GM23248 (cell line): ENCODE measurements at places on chromosomes 4 and X.

DNA sequence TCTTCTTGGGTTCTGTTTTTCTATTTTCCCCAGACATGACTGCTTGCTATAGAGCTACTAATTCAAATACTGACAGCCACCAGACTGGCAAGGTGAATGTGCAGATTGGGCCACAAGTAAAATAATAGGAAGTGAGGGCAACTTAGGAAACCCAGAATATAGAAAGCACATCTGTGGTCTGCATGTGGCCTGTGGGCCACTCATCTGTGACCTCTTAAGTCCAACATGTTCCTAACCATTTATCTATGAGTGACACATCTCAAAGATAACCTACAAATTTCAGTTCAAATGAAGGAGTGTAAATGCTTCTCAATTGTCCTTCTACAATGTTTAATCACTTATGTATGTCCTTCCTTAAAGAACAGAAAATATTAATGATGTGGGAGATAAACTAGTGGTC, 128.9 kb downstream of the REELD1 start:
- DNase-seq, result no peak

DNA sequence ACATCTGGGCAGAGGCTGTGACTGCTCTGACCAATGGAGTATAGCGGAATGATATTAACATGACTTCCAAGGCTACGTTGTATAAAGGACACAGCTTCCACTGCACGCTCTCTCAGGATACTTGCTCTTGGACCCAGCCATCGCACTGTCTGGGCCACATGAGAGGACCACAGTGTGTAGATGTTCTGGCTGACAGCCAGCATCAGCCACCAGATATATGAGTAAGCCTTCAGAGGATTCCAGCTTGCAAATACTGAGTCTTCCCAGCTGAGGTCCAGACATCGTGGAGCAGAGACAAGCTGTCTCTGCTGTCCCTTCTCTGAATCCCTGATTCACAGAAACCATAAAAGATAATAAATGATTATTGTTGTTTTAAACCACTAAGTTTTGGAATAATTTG, 146.8 kb upstream of the USP9X start:
- peak; percentile 66 for DNase-seq

DNA sequence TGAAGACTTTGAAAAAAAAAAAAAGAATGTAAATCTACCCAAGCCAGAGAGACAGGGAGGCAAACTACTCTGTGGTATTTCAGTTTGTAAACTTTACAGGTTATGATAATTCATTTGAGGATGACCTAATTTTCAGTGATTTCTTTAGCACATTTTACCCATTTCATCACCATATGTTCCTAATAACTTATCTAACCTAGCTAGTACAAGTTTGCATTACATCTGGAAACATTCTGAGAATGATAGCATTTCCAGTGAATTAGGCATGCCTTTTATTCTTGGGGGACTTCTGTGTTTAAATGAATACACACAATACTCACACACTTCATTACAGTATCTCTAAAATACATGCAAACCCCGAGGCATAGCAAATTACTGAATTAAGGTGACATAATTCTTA, 1055.5 kb downstream of the PCDH18 start:
- no peak for DNase-seq

DNA sequence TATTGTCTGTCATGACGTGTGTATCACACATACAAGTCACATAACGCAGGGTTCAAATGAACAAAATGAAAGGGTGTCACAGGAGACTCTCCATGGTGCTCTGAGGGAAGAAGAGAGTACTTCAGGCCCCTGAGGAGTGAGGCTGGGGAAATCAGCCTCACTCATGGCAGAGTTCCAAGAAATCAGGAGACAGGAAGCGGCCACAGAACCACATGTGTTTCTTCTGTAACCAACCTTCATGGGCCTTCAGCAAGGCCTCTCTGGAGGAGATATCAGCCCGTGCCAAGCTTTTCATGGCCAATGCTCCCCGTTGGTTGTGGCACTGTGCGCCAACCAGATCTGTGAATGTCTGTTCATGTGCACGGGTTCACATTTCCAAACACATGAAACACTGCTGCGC, 76.0 kb downstream of the NAT8L start:
- peak; percentile 12 for DNase-seq

- DNase-seq, result no peak
These were observed 101.9 kb upstream of the SLC7A11 start for GRCh38 chr4:138344054-138344453.

GRCh38 chr4:70425306-70425705, 27.6 kb downstream of the OPRPN start:
- DNase-seq, result no peak

GRCh38 chrX:23373129-23373804, 38.6 kb downstream of the PTCHD1 start:
- peak; percentile 81 for DNase-seq

DNA sequence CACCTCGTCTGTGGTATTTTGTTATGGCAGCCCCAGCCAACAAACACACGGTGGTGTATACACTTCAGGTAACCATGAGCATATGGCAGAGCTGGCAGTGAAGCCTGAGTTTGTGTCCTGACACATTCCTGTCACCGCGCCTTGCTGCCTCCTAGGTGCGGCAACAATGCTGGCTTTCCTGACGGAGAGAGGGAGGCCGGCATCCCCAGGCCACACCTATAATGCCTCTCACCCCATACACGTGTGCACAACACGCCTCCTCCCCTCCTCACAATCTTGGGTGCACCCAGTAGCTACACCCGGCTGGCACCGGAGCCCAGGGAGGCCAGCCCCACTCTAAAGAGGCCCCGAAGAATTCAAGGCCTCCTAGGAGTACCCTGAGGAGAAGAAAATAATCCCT, 158.5 kb downstream of the NSUN7 start:
- DNase-seq, result no peak

DNA sequence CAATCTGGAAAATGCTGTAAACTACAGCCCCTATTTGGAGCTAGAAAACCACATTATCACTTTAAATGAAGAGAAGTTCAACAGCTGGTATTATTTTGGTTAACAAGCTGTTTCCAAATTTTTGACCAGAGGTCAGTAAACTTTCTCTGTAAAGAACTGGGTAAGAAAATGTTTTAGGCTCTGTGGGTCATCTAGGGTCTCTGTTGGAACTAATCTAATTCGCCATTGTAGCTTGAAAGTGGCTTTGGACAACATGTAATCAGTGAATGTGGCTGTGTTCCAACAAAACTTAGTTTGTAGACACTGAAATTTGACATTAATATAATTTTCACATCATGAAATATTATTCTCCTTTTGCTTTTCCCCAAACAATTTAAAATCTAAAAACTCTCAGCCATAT, 25.8 kb upstream of the RNF150 start:
- no peak for DNase-seq

- no peak for DNase-seq
These were observed 37.0 kb downstream of the HAND2 start for GRCh38 chr4:173493041-173493440.

DNA sequence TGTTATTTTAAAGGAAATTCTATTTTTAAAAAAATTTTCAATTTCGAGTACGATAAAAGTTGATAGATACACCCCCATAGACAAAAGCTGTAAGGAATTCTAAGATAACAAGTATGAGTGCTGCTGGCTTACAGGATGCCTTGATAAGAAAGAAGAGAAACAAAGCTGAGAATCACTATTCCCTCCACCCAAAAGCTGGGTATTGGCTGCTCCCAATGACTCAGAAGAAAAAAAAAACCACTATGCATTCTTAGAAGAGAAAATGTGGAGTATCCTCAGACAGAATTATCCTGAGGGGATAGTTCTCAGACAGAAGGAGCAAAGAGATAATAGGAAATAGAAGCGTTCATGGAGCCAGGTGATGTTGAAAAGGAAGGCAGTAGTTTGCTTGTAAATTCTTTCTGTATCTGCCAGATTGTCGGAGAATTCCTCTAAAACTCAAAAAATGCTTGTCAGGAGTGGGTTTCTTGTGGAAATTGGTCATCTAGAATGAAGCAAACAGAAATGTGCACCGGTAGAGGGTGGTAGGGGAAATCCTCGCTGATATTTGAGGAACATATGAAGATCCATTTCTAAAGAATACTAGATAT, 217.5 kb upstream of the ADAMTS3 start:
- no peak for DNase-seq

DNA sequence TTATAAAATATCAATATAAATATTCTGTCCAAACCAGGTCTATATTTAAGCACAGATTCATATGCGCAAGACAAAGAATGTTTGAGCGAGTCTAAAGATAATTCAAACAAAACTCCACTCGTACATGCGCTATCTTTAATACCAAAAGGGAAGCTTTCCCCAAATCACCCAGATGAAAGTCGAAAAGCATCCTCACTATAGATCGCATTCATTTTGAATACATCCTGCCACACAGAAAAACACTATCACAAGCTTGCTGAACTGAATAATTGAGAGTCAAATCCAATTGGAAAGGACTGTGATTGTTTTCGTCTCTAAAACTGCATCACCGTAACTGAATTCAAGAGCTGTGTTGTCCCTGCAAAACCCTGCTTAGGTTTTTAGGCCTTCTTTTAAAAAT, 685 bp downstream of the TASL start:
- DNase-seq, result no peak

GRCh38 chrX:13721819-13722519, 12.5 kb downstream of the TRAPPC2 start:
- DNase-seq, result peak; percentile 47

- DNase-seq, result no peak
These were observed 1025.0 kb upstream of the PCDH10 start for GRCh38 chr4:132123870-132124623.

GRCh38 chr4:14850455-14851097, 151.7 kb upstream of the CPEB2 start:
- no peak for DNase-seq

- no peak for DNase-seq
These were observed 22.6 kb upstream of the UBA1 start for GRCh38 chrX:47170861-47171692.

GRCh38 chr4:40502934-40503333, 126.7 kb downstream of the RBM47 start:
- peak; percentile 46 for DNase-seq

- DNase-seq, result no peak
These were observed 172.1 kb upstream of the MAP3K15 start for GRCh38 chrX:19687395-19687794.

DNA sequence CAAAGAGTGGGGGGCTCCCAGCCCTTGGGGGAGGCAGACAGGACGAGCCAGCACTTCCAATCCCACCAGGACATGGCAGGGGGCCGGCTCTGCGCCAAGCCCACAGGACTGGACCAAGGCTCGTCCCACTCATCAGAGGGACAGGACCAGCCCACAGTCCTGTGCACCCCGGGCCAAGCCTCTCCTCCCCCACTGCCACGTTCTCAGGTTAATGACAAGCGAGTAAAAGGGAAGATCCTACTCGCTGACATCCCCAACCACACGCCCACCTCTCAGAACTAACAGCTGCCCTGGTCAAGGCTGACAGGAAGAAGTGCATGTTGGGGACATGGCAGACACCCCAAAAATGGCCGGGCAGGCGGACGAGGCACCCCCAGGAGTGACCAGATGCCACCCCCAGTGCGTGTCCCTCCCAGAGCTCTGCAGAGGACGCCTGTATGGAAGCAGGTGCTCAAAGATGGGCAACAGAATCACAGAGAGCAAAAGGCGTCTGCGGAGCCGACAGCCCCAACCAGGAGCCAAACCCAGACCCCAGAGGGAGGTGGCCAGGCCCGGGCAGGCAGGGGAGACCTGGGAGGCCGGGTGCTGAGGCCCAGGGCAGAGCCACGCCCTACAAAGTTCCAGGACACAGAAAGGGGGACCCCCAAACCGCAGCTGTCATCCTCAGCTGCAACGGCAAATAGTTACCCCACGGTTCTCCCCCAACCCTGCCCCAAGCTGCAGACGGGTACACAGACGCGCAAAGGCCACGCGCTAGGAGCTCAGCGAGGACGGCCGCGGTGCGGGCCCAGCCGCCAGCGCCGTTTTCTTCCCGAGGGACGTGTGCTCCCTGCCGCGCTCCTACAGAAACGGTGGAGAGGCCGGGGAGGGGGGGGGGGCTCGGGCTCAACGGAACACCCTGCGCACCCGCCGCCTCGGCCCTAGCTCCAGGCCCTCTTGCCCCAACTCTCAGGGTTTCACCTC, 1.7 kb downstream of the CTBP1 start:
- DNase-seq, result peak; percentile 65

DNA sequence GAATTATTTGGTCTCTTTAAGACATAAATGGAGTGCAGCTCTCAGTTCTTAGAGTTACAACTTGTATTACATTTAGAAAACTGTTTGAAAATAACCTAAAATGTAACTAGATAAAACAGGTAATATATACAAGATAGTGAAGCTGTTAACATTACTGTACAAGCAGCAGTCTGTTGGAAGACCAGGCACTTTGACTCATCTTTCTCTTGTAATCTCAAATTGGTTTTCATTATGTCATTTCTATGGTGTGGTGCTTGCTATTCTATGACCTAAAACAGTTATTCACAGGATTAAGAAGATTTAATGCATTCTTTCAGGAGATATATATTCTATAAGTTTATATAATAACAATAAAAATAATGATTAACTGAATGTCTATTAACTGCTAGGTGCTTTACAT, 282.5 kb upstream of the PITX2 start:
- peak; percentile 35 for DNase-seq

- DNase-seq, result no peak
These were observed 119.7 kb downstream of the FRYL start for GRCh38 chr4:48660347-48660746.
